Iris pigment epithelial cell (primary cell): ENCODE measurements at places on chromosomes 13 and 19.

DNA sequence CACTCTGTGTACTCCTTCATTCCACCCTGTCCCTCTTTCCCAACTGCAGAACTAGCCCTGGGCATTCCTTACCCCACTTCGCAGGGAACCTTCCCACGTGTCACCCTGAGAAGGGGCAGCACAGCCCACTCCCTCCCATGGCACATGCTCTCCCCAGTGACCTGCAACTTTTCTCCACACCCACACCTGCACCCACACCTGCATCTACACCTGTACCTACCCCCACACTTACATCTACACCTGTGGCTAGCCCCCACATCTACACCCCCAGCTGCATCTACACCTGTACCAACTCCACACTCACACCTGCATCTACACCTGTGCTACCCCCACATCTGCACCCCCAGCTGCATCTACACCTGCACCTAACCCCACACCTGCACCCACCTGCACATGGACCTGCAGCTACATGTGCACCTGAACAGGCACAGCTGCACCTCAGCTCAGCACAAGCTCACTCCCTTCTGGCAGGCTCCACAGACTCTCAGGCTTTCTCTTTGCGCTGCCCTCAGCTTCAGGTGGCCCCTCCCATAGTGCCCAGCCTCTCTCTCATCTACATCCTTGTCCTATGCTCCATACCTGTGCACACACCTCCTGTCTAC is 234.1 kb downstream of the TUBA3C start:
- no peak for DNase-seq

- no peak for DNase-seq
These were observed 5.9 kb upstream of the GRAMD1A start for GRCh38 chr19:34994286-34994642.

DNA sequence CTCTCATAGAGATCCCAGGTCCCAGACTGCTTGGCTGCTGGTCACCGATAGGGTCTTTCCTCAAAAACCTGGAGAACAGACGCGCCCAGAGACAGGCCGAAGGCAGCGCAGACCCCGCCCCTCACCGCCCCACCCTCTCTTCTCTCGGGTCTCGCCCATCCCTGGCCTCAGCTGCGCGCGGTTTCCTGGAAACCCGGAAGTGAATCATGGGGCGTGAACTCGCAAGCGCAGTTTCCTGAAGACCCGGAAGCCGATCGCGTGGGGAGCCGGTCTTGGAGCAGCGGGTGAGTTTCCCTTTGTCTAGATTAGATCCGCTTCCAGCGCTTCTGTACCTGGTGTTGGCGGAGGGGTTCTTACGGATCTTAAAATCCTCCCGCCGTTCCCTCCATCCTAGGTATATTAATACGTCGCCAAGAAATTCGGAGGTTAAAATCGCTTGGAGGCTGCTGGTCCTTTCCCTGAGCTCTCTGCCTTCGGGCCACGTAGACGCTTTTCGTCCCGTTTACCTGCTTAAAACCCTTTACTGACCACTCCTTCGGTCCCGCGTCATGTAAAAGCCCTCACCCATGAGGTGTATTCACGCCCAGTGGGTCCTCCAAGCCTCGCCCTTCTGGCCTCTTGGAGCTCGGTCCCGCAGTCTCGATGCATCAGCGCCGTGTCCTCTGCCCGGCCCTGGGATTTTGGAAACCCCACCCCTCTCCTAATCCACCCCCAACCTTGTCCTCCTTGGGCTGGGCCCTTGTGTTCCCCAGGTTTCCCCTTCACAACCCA is at the start of gene ZNF578:
TSS of gene ZNF578 (plus strand) at position 230 of the 771 bp plus-strand sequence. CDS start 48,293 bp downstream, outside the sequence.
- peak; percentile 92 for DNase-seq

DNA sequence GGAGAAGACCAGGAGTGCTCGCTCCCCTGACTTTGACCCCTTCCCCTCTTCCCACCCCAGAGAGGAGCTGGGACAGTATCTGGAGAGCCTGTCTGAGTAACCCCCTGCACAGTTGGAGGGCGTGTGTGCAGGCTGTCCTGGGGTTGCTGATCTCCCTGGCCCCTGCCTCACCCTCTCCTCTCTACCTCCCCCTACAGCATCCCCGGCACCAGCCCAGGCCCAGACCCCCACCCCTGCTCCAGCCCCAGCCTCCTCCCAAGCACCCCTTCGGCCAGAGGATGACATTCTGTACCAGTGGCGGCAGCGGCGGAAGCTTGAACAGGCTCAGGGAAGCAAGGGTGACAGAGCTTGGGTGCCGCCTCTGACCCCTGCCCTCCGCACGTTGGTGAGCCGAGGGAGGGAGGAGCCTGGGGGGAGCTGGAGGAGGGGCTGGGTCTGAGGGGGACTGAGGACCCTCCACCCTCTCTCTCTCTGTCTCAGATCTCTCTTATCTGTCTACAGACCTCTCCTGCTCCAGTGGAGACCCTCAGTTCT is 8.7 kb downstream of the PROSER3 start:
- no peak for DNase-seq
